ENCODE measurements at places on chromosomes 7 and 10. TPM values are rescaled to one million over a fixed set of nuclear protein-coding genes. Genes with fewer than 3 reads are reported as not detected.

OPN4 gene
- total RNA-seq: not detected

PAPOLB gene
- total RNA-seq: 0.94 TPM

POU6F2 gene
- total RNA-seq: 1.1 TPM

SCART1 gene
- 1.7 TPM for total RNA-seq

EGR2 gene
- 12.0 TPM for total RNA-seq

TAS2R3 gene
- 3.6 TPM for total RNA-seq

TRIM50 gene
- not detected for total RNA-seq

MAT1A gene
- 0.44 TPM for total RNA-seq

LIPN gene
- 0.30 TPM for total RNA-seq

FANK1 gene
- 19.1 TPM for total RNA-seq

GIMAP6 gene
- 24.8 TPM for total RNA-seq

PROSER2 gene
- 5.0 TPM for total RNA-seq

COL26A1 gene
- 15.4 TPM for total RNA-seq

HERC4 gene
- 48.0 TPM for total RNA-seq

ANKRD61 gene
- 0.20 TPM for total RNA-seq

FKBP6 gene
- 0.11 TPM for total RNA-seq

TMEM140 gene
- total RNA-seq: 3.4 TPM

FAM25G gene
- total RNA-seq: not detected

LIPK gene
- total RNA-seq: not detected

LGI1 gene
- 32.4 TPM for total RNA-seq

HABP2 gene
- 0.50 TPM for total RNA-seq

PRRT4 gene
- total RNA-seq: 4.0 TPM

AGAP3 gene
- total RNA-seq: 45.7 TPM

VSTM4 gene
- 29.9 TPM for total RNA-seq

ATOH7 gene
- not detected for total RNA-seq

Measured in spinal cord (tissue), 10 donors.